ENCODE measurements at places on chromosomes 7 and 10. TPM values are rescaled to one million over a fixed set of nuclear protein-coding genes. Genes with fewer than 3 reads are reported as not detected.
A peak's percentile ranks its signal among the peaks of the same experiment; 100 is the strongest.

DNA sequence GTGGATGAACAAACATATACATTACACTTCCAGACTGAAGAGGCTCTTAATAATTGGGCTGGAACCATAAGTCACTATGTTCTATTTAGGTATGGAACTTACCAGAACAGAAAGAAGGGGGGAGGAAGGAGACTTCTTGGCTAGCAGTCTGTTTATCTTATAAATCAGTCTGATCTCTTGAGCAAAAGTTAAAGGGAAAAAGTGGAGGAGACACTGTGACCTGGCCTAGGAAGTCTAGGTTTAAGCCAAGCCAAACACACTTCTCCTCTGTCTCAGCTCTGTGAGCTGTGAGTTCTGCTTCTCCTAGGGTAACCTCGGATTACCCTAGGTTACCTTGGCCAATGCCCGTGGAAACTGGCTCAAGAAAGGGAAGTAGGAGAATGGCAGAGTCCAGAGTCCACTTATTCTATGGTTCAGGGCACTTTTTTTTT, 95.2 kb downstream of the PFKFB3 start:
- H3K4me1 ChIP-seq, result no peaks in the 10 kb centered on the region
- no peak overlapping the region for H3K4me3 ChIP-seq
- no peaks in the 10 kb centered on the region for H3K36me3 ChIP-seq
- no peaks in the 10 kb centered on the region for H3K27me3 ChIP-seq

DNA sequence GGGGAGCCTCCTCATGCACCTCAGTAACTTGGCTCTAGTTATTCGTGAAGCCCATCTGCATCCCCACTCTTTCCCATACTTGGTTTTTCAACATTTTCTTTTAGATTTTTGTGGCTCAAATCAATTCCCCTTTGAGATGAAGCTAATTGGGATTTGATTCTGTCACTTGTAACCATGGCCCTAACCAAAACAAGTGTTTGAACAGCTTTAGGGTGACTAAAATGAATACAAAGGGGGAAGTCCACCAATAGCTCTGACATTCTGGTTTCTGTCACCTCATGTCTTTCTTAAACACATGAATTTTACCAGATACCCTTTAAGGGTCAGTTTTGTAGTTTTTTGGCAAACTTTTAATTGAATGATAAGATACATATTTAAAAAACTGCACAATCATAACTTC, 87.0 kb downstream of the PCGF5 start:
- H3K27ac ChIP-seq, result no peak overlapping the region
- no peaks in the 10 kb centered on the region for H3K27me3 ChIP-seq
- H3K4me1 ChIP-seq, result no peaks in the 10 kb centered on the region
- H3K36me3 ChIP-seq, result no peaks in the 10 kb centered on the region

GRCh38 chr7:159109653-159110035, 35.0 kb downstream of the VIPR2 start:
- H3K36me3 ChIP-seq, result no peaks in the 10 kb centered on the region
- DNase-seq, result no peak
- no peaks in the 10 kb centered on the region for H3K27me3 ChIP-seq
- H3K4me1 ChIP-seq, result 0 out of 2 replicates have a peak, but pooled peaks cover 13% of the 10 kb centered on the region
- H3K27ac ChIP-seq, result no peak overlapping the region
- no peak overlapping the region for H3K4me3 ChIP-seq

GRCh38 chr7:139869886-139870285, 40.8 kb downstream of the TBXAS1 start:
- no peak for DNase-seq
- no peaks in the 10 kb centered on the region for H3K27me3 ChIP-seq
- H3K4me3 ChIP-seq, result no peak overlapping the region
- H3K36me3 ChIP-seq, result no peaks in the 10 kb centered on the region
- no peak overlapping the region for H3K27ac ChIP-seq
- no peaks in the 10 kb centered on the region for H3K4me1 ChIP-seq

GRCh38 chr10:114634609-114634979, 23.5 kb downstream of the ABLIM1 start:
- H3K4me1 ChIP-seq, result peaks cover 24% of the 10 kb centered on the region
- no peak for DNase-seq
- H3K36me3 ChIP-seq, result no peaks in the 10 kb centered on the region
- no peak overlapping the region for H3K4me3 ChIP-seq

DNA sequence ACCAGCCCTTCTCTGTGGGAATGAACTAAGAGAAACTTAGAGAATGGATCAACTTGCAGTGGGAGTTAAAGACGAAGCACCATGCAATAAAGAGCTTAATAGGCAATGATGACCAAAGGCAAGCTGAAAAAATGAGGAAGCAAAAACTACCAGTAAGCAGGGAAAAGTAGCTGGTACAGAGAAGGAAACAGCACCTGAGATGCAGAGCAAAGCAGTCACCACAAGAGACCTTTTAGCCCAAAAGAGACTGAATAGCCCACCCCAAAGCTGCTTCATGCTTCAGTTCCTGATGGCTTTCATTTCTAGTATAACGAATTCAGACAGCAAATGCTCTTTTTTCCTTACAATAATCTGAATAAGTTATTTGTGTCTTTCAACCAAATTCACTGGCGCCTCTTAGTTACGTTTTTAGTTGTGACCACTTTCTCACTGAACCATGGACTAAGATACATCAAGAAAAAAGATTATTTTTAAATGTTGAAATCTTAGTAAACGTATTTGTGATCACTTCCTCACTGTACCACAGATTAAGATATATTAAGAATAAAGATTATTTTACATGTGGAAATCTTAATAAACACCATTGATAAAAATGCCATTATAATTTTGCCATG, 76.0 kb downstream of the USP6NL start:
- H3K27ac ChIP-seq, result no peak overlapping the region
- H3K4me1 ChIP-seq, result peaks cover 31% of the 10 kb centered on the region
- no peaks in the 10 kb centered on the region for H3K36me3 ChIP-seq

DNA sequence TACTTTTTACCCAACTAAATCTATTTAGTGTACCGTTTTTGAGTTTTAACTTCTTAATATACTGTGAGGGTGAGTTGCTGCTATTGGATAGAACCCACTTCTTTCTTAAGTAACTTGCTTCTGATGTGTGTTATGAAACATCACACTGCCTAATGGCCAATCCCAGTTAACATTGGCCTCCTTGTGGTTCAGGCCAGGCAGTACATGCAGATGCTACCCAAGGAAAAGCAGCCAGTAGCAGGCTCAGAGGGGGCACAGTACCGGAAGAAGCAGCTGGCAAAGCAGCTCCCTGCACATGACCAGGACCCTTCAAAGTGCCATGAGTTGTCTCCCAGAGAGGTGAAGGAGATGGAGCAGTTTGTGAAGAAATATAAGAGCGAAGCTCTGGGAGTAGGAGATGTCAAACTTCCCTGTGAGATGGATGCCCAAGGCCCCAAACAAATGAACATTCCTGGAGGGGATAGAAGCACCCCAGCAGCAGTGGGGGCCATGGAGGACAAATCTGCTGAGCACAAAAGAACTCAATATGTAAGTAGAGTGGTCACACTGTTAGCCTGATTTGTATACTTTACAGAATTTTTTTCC, 39.7 kb downstream of the TES start:
- peaks cover 10% of the 10 kb centered on the region for H3K4me1 ChIP-seq
- DNase-seq, result peak; percentile 55
- 0 out of 2 replicates have a peak, but pooled peaks cover 2% of the 10 kb centered on the region for H3K36me3 ChIP-seq
- H3K27me3 ChIP-seq, result no peaks in the 10 kb centered on the region
- H3K27ac ChIP-seq, result no peak overlapping the region

DNA sequence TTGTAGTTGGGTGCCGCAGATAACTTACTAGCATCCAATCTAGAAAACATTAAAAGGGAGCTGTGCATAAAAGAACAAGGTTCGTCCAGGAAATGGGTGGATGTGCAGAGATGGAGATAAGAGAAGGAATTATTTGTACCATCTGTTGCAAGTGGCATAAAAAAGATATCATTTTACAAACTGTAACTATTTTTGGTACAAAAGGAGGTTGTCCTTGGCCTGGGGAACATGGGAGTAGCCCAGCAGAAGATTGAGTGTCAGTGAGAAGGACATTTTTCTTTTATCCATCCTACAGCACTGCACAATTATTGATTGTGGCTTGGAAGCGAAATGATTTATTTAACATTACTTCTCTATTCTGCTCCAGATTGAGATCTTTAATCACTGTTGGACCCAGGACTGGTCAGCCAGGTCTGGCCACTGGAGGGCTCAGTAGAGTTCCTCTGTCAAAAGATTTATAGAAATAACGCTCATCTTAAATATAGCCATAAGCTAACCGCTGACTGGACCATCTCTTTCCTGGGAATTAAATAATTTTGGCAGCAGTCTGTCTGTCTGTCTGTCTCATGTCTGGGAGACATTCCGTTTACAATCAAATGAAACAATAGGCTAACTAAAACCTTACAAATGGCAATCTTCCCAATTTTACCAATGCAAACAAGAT, 254.1 kb downstream of the KIAA1217 start:
- H3K27me3 ChIP-seq, result no peaks in the 10 kb centered on the region
- DNase-seq, result no peak
- H3K4me1 ChIP-seq, result peaks cover 5% of the 10 kb centered on the region
- H3K36me3 ChIP-seq, result no peaks in the 10 kb centered on the region
- H3K4me3 ChIP-seq, result no peak overlapping the region
- H3K27ac ChIP-seq, result no peak overlapping the region

GRCh38 chr7:117012284-117012683, 59.0 kb downstream of the ST7 start:
- no peaks in the 10 kb centered on the region for H3K4me1 ChIP-seq
- H3K27ac ChIP-seq, result no peak overlapping the region
- H3K36me3 ChIP-seq, result no peaks in the 10 kb centered on the region
- DNase-seq, result no peak

DNA sequence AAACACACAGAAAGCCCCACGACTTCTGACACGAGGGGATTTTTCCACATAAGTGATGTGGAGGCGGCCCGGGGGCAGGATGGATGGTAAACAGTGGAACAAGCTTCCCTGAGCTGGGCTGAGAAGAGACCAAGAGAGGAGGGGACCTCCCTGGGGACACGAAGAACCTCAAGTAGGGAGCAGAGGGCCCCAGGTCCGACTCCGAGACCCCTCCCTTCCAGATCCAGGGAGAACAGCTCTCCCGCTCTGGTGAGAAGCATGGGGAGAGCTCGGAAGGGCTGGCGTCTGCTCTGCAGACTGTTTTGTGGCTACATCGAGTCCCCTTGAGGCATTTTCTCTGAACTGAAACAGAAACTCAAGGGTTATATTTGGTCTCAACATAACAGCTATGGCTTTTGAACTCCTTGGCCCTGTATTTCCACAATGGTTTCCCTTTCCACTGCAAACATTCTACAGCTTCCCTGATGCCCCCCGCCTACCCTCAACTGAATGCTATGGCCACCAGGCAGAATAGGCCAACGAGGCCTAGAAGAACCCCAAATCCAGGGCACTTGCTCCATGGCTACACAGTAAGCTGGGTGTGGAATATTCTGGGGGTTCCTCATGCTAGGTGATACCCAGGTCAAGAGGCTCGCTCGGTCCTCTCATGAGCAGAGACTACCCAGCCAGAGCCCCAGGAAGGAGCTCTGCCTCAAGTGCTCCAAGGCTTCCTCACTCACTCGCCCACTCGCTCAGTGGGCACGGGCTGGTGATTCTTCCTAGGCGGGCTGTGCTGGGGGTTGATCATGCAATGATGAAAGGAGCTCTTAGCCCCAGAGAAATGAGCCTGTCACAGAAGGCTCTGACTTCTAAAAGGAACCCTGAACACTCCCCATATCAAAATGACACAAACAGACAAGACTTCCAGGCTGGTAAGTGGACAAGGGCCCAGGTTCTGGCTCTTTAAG, 47.5 kb downstream of the FAM53B start:
- no peak overlapping the region for H3K4me3 ChIP-seq
- H3K4me1 ChIP-seq, result no peaks in the 10 kb centered on the region
- no peaks in the 10 kb centered on the region for H3K27me3 ChIP-seq
- no peak for DNase-seq
- no peak overlapping the region for H3K27ac ChIP-seq

DNA sequence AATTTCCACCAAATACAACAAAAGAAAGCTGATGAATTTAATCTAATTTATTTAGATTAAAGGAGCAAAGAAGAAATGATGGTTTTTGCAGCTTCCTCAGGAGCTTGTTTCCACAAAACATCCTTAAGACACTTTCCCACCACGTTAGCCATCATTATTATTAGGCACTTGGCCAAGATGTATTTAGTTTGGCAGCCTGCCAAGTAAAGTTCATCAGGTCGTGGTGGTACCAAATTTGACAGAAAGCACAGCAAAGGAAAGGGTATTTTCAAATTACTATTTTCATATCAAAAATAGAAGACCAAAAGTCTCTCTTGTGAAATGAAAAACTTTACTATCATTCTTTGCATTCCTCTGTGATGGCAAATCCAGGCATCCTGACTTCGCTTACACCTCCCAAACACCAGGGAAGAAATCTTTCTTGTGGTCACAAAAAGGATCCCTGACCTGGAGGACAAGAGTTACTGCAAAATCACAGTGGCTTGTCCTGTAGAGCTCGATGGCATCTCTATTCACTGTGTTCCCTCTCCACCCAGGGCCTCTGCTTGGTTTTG, 123.1 kb upstream of the INHBA start:
- no peaks in the 10 kb centered on the region for H3K27me3 ChIP-seq
- no peaks in the 10 kb centered on the region for H3K36me3 ChIP-seq
- no peak for DNase-seq
- no peak overlapping the region for H3K4me3 ChIP-seq
- no peaks in the 10 kb centered on the region for H3K4me1 ChIP-seq
- H3K27ac ChIP-seq, result no peak overlapping the region

DNA sequence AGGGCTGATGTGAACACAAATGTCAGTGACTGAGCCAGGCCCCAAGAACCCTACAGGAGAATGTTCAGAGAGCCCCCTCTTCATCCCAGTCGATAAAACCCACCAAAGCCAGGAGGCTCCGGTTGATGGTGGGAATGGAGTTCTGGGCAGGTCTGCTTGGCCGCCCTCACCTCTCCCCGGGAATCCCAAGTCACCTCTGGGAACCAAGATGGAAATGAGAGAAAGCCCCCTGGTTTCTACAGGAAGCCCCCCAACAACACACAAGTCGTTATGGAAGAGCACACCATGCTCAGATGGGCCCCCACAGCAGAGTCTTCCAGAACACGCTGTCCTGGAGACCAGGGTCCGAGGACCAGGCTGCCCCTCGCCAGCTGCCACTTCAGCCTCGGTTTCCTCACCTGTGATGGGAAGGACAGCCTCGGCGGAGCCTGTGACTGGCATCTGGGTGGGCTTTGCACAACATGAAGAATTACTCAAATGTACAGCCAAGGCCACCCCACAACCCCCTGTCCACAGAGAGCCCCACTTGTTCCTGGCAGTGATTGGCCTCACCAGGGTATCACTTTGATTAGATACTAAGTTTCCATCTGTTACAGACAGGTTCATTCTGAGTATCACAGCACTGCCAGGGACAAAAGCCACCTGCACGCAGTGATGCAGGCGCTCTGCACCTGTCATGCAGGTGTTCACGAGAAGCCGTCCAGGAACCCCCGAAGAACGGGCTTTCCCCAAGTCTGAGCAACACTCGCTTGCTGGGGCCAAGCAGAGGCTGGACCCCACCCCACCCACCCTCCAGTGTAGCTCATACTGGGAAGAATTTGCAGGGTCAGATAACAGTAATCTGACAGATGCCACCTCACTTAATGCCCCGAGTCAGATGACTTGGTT, 57.6 kb downstream of the MKI67 start:
- no peak for DNase-seq
- H3K4me3 ChIP-seq, result no peak overlapping the region
- H3K27me3 ChIP-seq, result no peaks in the 10 kb centered on the region
- no peaks in the 10 kb centered on the region for H3K36me3 ChIP-seq

Gene POT1
- 44.0 TPM for total RNA-seq

Gene ZNF804B
- not detected for total RNA-seq

Gene TEX47
- total RNA-seq, result not detected

Gene TCAF2
- total RNA-seq, result 0.28 TPM

Gene GRM3
- 1.9 TPM for total RNA-seq

Gene EIF4H
- total RNA-seq, result 309 TPM

Gene CLEC2L
- not detected for total RNA-seq

Gene KCNH2
- 14.7 TPM for total RNA-seq

Gene GRK5
- total RNA-seq, result 0.74 TPM

Gene RAB11FIP2
- total RNA-seq, result 17.6 TPM

Gene CHCHD3
- 131 TPM for total RNA-seq
